Left colon (tissue), 2 donors: ENCODE measurements at places on chromosomes 1 and 21.

- DNase-seq, result no peak
Measured at GRCh38 chr1:223203694-223204093, 60.6 kb upstream of the TLR5 start.

DNA sequence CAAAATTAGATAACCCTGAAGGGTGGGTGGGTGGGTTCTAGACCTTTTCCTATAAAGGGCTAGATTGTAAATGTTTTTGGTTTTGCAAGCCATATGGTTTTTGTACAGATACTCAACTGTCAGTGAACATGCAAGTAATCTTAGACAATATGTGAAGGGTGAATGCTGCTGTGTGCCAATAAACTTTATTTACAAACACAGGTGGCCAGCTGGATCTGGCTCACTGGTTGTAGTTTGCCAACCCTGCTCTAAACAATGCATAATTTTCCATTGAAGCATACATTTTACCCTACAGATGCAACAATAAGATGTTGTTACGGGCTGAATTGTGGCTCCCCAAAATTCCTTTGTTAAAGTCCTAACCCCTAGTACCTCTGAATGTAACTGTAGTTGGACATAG lies 18.6 kb upstream of the TARBP1 start:
- DNase-seq, result no peak

DNA sequence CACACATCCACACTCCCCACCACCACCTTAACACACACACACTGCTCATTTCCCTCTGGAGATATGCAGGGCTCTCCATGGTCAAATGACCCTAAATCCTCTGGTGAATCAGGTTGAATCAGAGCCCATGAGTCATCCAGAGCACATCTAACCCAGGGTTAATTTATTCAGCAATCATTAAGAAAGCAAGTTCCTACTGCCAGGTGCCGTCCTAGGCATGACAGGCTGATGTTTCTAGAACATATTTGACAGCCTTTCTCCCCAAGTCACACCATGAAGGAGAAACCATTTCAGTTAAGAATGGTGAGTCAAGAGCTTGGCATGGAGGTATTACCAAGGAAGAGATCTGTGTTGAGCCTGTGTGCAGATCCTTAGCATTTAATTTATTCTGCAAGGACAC lies 194.3 kb upstream of the CAMK1G start:
- DNase-seq, result no peak

GRCh38 chr1:200510228-200510623 lies 100.4 kb upstream of the ZNF281 start:
- peak; percentile 44 for DNase-seq

DNA sequence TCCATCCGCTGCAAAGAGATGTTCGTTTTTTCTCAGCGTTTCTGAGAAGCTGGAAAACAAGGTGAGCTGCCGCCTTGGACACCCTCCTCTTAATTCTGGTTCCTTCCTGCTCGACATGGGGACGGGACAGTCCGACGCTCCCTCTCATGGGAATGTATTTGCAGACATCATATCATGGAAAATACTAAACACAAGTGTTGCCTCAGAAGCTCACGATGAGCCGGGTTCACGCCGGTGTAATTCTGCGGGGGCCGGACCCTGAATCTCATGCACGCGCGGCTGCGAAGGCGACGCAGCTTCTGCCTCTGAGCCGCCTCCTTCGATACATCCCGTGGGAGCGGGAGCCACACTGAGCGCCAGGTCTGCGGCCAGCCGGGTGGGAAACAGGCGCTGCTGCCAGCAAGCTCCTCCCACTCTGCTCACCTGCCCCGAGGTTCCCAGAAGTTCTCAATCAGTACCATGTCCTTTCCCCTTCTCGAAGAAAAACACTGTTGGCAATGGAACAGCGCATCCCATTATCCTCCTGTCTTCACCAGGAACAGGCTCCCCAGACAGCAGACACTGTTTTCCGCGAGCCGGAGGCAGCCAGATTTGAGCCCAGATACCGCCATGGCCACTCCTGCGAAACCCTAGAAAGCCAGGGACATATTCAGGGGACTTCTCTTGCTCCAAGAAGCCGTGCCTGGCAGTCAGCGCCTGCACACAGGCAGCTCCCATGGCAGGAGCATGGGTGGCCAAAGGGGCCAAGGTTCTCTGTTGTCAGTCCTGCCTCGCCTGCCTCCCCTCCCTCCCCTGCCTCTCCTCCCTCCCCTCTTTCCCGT lies 98.0 kb downstream of the WDR4 start:
- peak; percentile 51 for DNase-seq

- peak; percentile 34 for DNase-seq
Measured at GRCh38 chr1:55284856-55285255, 69.7 kb upstream of the USP24 start.

DNA sequence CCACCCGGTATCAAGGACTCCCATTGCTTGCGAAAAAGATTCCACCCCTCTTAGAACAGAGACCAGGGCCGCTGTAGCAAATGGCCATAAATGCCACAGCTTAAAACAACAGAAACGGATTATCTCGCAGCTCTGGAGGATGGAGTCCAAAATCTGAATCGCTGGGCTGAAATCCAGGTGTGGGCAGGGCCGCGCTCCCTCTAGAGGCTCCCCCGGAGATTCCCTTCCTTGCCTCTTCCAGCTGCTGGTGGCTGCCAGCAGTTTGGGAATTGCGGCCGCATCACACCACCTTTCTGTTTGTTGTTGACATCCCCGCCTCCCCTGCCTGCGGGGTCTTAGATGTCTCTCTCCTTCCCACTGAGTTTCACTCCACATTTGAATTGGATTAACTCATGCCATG lies 15.6 kb downstream of the PDE9A start:
- DNase-seq, result no peak

- DNase-seq, result no peak
Measured at GRCh38 chr1:100835866-100836842, 58.5 kb downstream of the EXTL2 start.

- no peak for DNase-seq
Measured at GRCh38 chr21:16389643-16390042, 659.9 kb downstream of the USP25 start.

DNA sequence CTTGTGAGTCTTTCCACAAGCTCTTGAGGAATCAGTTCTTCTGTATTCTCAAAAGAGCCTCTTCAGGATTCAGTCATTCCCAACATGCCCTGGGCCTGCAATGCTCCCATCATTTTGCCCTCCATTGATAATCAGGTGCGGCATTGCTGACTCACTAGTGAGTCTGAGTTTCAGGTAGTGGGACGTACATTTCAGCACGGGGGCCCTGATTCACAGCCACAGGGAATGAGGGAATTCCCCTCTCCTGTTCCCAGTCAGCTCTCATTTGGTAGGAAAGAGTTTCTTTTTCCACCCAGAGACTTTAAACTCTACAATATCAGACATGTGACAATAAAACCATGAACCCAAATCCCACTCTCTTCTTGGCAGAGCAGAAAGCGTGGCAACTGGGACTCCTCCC lies 3.7 kb upstream of the IRF6 start:
- DNase-seq, result no peak

GRCh38 chr1:30320581-30320890 lies 402.8 kb downstream of the MATN1 start:
- no peak for DNase-seq
